Stimulated activated naive B cell treated with anti-CD40 and anti-IgM and Interleukin-4, amounts not matched to agents 10 μg/mL and 1 μg/mL and 100 μg/mL, for 72 hours (primary cell): ENCODE measurements at places on chromosomes 6 and 20.

DNA sequence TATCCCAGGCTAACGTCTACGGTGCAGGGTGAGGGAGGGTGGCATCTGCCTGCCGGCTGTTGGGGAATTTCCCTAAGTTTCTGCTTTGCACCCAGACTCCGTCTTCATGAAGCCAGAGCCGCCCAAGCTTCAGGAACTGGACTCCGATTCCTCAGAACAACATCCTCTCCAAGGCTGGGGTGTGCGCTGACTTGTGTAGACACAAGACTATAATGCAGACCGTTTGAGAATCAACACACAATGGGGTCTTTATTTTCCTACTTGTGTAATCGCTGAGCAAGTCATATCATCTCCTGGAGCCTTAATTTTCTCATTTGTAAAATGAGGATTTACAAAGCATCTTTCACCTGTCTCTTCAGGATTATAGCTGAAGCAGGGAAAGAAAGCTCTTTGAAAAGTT, 160.5 kb upstream of the AGPAT4 start:
- no peak for DNase-seq

- no peak for DNase-seq
Measured at GRCh38 chr20:42255821-42256220, 637.6 kb upstream of the CHD6 start.

DNA sequence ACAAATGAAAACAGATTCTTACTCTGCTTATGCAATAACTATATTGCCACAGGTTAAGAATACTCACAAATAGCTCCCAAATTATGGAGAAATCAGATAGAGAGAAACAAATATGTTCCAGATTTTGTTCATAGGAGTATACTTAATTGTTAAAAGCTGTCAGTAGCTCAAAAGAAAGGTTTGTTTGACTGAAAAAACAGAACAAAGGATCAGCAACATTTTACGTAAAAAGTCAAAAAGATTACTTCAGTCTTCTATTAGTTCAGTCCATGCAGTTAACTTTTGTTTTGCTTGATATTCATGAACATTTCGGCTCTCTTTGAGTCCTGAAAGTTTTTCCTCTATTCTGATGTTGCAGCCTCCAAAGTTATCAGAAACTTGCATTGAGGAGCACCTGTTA, 13.4 kb upstream of the NANP start:
- no peak for DNase-seq

GRCh38 chr6:130161683-130162404, 60.9 kb downstream of the SAMD3 start:
- no peak for DNase-seq

DNA sequence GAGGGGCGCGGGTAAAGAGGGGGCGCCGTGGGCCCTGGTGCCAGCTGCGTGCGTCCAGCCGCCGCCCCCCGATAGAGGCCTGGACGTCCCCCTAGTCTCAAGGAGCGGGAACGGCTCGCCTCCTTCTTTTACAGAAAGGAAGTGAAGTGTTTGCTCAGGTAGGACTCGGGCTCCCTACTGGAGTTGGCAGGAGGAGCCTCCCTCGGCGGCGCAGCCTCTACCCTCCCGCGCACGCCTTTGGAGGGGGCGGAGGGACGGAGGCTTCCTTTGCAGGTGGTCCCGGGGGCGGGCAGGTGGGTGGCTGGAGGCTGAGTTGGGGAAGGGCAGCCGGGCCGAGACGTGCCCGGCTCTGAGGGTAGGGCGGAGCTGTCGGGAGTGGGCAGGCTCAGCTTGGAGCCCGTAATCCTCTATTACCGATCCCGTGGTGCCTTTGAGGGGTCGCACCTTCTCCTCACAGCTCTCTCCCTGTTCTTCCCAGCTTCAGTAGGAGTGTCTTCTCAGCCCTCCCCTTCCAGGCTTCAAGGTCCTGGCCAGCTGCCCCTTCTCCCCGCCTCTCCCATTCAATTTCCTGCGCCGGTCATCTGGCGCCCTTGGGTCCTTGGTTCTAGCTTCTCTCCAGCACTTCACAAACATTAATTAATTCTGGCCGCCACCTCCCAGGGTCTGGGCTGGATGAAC, 728 bp downstream of the ITPR3 start:
- DNase-seq = no peak

DNA sequence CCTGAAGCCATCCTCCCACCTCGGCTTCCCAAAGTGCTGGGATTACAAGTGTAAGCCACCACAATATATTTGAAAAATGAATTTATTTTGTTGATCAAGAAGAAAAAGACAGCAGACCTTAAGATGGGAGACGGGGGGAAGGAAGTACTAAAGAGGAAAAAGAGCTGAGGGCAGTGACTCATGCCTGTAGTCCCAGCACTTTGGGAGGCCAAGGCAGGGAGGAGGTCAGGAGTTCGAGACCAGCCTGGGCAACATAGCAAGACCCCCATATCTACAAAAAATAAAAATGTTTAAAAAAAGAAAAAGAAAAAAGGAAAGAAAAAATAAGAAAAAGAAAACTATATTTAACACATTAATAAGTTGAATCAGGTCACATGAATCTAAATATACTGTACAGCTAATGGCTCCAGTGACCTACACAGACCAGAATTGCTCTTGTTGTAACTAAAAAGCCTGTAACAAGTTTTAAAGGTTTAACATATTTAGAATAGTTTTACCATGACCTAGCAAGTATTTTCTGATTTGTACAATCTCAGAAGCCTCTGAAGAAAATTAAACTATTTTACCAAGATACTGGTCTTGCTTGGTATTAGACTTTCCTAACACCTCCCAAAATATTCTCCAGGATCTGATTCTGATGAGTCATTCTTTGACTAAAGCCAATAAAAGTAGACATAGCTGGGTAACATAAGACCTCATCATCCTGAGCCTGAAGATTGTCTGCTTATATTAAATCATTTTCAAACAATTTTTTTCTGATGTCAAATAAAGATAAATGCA, 4.3 kb upstream of the AKIRIN2 start:
- DNase-seq = no peak

GRCh38 chr6:7473805-7474719, 67.4 kb upstream of the DSP start:
- DNase-seq = no peak

DNA sequence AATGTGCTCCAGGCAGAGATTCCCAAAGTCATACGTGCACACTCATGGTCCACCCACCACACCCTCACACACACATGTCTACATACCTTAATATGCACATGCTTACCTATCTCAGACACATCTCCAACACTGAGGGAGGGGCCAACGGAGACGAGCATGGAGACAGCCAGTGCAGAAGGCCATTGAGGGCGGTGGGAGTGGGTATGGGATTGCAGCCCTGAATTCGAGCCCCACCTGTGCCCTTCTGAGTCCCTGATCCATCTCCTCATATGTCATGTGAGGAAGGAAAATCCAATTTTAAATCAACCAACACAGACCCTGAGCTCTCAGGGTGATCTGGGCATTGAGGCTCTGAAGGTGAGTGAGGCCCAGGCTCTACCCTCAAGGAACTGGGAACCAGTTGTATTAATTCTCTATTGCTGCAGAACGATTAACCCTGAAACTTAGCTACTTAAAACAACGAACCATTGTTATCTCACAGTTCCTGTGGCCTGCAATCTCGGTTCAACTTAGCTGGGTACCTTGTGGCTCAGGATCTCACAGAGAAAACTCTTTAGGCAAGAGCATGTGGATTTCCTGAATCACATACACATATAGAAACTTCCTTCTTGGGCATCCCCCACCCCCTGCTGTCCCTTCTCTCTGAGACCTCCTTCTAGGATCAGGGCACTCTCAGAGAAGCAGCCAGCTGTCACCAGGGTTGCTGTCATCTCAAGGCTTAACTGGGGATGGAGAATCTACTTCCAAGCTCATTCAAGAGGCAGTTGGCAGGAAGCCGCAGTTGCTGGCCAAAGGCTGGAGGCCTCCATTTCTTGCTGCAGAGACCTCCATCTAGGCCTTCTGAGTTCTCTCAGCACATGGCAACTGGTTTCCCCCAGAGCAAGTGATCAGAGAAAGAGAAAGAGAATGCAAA, 28.3 kb downstream of the GLP1R start:
- no peak for DNase-seq

GRCh38 chr20:62724692-62725595, 16.3 kb downstream of the NTSR1 start:
- no peak for DNase-seq
